ENCODE measurements at places on chromosomes 3 and 15.

GRCh38 chr3:31369637-31370379, 162.9 kb upstream of the STT3B start:
- DNase-seq = no peak

- no peak for DNase-seq
These were observed 396.7 kb upstream of the RGMA start for GRCh38 chr15:93485438-93486327.

DNA sequence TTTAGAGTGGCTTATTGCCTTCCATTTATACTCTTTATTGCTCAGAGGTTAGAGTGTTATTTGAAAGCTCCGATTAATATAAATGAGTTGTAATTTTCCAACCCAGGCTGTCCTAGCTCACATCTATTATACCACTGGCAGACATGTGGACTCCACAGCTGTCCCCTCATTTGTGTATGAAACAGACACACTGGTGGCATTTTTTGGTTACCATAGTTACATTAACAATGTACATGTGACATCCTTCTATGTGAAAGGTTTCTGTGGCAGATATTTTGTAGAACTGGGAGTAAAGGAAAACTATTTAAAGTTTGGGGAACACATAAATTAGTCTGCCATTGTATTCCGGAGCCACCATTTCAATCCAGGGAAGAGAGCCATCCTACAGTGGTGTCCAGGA, 5.3 kb downstream of the LRRN1 start:
- DNase-seq = no peak

- no peak for DNase-seq
These were observed 184.3 kb downstream of the CDIN1 start for GRCh38 chr15:36763685-36764084.

DNA sequence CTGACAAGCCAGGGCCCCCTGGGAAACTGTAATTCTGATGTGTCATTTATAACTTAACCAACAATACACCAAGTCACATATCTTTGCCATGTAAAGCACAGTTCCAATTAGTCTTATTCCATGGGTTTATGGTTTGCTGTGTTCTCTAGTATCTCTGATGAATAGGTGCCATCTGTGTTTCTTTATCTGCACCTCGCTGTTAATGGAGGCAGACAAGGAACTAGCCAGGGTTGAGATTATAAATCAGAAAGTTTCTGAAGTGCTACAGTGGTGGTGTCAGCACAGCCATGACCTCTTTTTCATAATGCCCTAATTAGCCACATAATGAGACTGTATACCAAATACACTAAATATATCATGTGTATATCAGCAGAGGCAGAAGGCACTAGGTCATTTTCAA, 866.4 kb downstream of the PLOD2 start:
- no peak for DNase-seq
